Fibroblast of skin of abdomen (primary cell): ENCODE measurements at places on chromosomes 3 and 15.

GRCh38 chr3:30952786-30953185 is 58.3 kb upstream of the GADL1 start:
- DNase-seq: peak; percentile 61

GRCh38 chr3:194971009-194971408 is 285.3 kb downstream of the FAM43A start:
- no peak for DNase-seq

- DNase-seq: no peak
These were observed 69.7 kb downstream of the RPLP1 start for GRCh38 chr15:69522361-69522760.

DNA sequence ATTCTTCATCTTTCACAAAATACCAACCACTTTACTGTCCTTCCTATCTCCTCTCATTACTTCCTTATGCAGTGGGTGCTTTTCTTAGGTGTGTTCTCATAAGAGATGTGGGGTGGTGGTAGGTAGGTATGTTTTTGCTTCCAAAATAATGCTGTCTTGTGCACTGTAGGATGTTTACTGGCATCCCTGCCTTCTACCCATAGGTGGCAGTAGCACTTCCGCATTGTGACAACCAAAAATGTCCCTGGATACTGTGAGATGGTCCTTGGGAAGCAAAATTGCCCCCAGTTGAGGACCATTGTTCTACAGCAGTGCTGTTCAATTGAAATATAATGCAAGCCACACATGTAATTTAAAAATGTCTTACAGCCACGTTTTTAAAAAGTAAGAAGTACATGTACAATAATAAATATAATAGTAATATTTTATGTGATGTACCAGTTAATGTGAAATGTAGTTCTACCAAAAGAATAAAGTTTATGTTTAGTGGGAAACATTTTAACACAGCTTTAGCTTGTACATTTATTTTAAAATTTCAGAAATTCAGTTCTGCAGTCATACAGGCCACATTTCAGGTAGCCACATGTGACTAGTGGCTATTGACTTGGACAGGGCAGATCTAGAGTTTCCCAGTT is 75.2 kb downstream of the NEO1 start:
- DNase-seq: peak; percentile 9

DNA sequence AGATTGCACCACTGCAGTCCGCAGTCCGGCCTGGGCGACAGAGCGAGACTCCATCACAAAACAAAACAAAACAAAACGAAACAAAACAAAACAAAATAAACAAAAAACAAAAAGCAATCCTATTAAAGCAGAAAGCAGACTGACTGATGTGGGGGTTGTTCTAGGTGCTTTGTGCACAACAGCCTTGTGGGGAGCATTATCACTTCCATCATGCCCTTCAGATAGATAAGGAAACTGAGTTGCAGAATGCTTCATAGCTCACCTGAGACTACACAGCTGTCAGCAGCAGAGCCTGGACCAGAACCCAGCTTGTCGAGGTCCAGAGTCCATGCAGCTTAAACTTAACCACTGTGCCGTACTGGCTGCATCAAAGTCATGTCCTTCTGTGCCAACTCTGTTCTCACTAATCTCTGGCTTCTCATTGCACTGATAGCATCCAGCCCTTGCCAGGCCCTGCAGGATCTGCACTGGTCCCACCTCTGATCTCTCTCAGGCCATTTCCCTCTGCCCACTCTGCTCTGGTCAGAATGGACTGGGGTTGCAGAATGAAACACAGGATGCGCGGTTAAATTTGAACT is 47.6 kb upstream of the MRPS22 start:
- no peak for DNase-seq
